ENCODE measurements at places on chromosomes 4 and X.

- no peak for DNase-seq
These were observed 394.1 kb downstream of the KCNIP4 start for GRCh38 chr4:21554500-21554899.

- no peak for DNase-seq
These were observed 918 bp downstream of the HAUS3 start for GRCh38 chr4:2241003-2241402.

DNA sequence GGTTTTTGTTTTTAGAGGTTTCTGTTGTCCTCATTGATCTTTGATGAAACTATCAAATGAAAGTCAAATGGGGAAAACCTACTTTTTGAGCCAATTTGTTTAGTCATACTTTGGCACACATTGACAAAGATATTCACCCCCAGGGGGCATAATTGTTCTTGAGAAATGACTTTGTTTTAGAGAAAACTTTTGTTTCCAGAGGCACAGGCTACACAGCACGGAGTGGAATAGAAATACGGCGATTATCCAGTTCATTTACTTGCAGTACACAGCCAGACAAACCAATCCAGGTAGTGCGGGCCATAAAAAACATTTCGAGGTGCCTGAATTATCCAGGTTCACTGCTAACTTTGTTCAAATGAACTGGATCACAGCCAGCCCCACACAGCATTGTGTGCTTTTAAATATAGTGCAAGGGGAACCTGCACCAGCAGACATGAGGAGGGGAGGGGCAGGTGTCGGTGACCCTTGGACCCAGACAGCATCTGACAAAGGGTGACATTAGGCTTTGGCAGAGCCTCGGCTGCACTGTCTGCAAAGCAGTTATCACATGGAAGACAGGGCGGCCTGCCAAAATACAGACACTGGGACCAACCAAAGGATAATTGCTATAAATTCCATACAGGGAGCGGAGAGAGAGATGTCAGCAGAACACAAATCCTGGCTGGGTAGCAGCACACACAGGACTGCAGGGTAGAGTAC is 179.6 kb upstream of the NOCT start:
- DNase-seq, result no peak

DNA sequence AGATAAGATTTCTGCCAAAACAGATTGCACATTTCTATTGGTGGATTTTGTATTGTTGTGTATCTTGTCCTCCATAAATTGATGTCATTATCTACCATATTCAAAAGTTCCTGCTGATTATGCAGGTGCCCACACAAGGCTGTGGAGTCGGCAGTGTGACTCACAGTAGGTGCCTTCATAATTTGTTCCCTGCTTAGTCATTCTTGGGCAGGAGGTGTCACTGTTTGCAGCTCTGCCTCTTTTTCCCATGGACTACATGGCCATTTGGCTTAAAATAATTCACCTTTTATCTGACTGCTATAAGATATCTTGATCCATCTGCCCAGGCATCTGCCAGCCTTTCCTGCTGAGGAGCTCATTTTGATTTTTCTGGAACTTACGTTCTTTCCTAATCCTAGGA is 33.6 kb upstream of the ENPEP start:
- DNase-seq, result no peak

DNA sequence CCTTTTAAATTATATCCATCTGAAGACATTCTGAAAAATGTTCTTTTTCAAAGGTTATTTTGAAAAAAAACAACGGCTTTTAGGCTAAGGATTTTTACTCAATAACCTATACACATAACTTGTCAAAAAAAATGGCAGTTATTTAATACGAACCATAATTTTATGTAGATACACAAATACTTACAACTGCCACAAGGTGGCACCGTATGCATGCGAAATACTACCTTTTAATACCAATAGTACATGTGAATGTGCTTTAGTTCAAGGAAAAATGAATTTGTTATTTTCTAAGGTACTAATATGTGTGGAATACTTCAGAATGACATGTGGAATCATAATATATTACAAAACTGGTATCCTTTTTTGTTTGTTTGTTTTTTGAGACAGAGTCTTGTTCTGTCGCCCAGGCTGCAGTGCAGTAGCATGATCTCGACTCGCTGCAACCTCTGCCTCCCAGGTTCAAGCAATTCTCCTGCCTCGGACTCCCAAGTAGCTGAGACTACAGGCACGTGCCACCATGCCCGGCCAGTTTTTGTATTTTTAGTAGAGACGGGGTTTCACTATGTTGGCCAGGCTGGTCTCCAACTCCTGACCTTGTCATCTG is 4.6 kb upstream of the MAD2L1 start:
- peak; percentile 28 for DNase-seq

- DNase-seq, result no peak
These were observed 237.8 kb upstream of the JADE1 start for GRCh38 chr4:128571747-128572146.

All from NCI-H510A treated with DMSO at 0.1 percent for 48 hours (cell line).